ENCODE measurements at places on chromosomes 16 and 17.

DNA sequence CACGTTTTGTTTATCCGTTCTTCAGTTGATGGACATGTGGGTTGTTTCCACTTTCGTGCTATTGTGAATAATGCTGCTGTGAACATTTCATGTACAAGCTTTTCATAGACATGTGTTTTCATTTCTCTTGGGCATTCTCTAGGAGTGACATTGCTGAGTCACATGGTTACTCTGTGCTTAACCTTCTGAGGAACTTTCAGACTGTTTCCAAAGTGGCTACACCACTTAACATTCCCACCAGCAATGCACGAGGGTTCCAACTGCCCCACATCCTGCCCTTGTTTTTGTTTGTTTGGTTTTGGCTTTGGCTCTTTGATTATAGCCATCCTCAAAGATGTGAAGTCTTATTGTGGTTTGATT, 14.2 kb upstream of the PEMT start:
- no peak for DNase-seq

DNA sequence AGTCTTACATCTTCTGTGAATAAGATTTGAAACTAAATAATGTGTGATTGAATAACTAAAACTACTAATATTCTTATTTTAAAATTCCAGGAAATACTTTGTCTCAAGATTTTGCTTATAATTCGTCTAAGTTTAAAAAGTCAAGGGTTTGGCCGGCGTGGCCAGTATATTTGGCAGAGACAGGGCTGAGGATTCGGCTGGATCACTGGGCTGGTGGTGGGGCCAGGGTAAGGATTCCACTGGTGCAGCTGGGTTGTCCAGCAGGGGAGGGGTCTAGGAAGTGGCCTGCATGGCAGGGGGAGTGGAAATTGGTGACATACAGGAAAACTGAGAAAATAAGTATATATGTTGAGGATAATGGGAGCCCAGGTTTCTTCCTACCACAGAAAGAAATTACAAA, 75.7 kb downstream of the MYO1D start:
- no peak for DNase-seq

- DNase-seq, result no peak
Measured at GRCh38 chr16:89693289-89693731, 6.8 kb downstream of the CDK10 start.

DNA sequence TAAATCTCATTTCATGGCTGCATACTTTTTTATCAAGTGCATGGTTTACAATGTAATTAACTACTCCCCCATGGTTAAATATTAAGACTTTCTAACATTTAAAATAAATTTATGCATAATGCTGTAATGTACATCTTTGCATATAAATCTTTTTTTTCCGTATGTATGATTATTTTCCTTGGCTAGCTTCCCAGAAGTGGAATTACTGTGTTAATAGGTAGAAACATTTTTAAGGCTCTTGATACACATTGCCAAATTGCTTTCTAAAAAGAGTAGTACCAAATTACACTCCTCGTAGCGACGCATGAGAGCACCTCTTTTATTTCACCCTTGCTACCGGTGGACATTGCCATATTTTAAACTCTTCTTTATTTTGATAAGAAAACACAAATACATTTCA, 141.1 kb downstream of the DNAH9 start:
- DNase-seq, result no peak

DNA sequence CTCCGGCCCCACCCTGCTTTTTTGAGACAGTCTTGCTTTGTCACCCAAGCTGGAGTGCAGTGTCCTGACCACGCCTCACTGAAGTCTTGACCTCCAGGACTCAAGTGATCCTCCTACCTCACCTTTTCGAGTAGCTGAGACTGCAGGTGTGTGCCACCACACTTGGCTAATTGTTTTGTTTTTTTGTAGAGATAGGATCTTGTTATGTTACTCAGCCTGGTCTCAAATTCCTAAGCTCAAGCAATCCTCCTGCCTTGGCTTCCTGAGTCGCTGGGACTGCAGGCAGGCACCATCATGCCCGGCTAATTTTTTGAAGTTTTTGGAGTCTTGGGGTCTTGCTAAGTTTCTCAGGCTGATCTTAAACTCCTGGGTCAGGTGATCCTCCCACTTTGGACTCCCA, 206.7 kb downstream of the SHISA9 start:
- DNase-seq, result no peak

DNA sequence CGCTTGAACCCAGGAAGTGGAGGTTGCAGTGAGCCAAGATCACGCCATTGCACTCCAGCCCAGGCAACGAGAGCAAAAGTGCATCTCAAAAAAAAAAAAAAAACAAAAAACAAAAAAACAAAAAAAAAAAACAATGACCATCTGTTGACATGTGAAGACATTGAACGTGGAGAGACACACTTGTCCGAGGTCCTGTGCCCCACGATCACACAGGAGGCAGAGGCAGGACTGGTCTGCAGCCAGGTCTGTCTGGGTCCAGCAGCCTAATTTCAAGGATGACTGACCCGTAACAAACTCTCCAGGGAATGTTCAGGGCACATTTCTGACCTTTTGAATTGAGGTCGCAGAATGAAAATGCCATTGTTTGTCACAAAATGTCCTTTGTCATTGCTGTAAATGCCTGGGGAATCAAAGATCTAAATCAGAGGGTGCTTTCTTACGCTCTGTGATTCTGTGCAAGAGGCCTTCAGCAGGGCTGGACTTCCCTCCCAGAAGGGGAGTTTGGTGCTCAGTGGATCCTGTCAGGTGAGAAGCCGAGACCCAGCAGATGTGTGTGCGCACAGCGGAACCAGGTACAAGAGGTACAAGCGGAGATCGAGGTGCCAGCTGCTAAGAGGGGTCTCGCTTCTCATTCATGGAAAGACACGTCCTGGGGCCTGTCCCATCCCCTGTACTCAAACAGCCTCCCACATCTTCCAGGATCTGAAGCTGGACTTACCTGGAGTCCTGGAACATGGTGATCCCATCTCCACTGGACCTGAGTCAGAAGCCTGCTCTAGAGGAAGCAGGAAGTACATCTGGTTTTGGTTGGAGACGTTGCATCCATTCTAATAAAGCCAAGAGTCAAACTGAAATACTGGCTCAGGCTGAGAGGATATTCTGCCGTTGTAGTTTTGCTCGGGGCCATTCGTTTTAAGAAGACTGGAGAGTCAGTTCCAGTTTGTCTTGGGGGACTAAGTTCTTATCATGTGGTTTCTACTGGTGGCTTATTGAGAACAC, 95.8 kb downstream of the IRF8 start:
- DNase-seq, result no peak

- DNase-seq, result no peak
Measured at GRCh38 chr17:65953316-65954147, 238.4 kb downstream of the CEP112 start.

GRCh38 chr17:57744195-57745170, 616 bp downstream of the CCDC182 start:
- DNase-seq, result no peak

DNA sequence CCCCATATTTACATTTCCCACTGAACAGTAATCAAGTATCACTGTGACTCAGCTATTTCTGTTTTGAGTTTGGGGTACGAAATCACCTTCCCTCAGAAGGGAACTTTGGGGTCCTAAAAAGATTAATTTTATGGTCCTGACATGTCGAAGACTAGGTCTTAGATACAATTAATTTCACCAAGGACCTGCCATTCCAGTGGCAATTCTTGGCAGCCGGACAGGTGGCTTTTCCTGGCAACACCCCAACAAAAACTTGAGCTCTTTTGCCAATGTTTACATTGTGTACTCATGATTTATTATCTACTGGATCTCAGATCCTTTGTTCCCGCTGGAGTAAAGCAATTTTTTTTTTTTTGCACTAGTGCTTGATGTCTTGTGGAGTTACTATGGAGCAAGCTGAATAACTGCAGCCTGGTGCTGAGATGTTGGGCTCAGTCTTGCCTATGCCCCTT, 14.4 kb downstream of the SLFN5 start:
- no peak for DNase-seq

- no peak for DNase-seq
Measured at GRCh38 chr17:36824678-36825101, 112.6 kb upstream of the LHX1 start.

GRCh38 chr16:49799172-49799571, 56.7 kb downstream of the ZNF423 start:
- no peak for DNase-seq

DNA sequence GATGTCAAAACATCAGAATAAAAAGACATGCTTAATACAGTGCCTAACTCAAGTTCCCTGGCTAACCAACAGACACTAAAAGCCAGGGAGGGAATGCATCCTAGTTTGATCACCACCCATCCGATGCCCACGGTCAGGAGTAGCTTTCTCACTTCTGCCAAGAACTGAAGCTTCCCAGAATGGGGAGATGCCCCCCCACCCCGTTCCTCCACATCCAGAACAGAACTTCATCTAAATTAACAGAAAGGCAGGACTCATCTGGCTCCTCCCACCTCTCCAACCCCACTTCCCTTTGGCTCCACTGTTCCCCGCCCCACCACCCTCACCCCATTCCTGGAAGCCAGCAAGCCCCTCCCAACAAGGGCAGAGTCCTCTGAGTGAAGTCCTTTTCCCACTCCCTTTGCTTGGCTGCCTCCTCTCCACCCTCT, 33.7 kb downstream of the GDE1 start:
- DNase-seq, result no peak

GRCh38 chr17:4241535-4241934, 22.2 kb downstream of the ANKFY1 start:
- DNase-seq, result no peak

DNA sequence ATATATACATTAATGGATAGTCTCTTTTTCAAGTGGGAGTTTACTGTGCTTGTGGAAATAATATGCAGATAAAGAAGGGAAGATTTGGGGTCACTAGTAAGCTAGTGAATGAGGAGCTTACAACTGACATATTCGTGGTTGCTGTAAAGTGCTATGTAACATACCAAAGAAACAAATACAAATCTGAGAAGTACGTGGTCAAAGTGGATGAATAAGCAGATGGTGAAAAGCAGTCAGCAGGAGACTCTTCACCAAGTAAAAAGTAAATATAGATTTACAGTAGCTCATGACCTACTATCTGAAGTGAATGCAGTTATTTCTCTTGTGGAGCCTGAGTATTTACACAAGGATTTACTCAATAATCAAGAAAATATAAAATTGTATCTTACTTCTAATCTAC, 136.6 kb upstream of the ELAC2 start:
- no peak for DNase-seq

GRCh38 chr17:58686980-58687379, 4.9 kb downstream of the TEX14 start:
- DNase-seq, result no peak

DNA sequence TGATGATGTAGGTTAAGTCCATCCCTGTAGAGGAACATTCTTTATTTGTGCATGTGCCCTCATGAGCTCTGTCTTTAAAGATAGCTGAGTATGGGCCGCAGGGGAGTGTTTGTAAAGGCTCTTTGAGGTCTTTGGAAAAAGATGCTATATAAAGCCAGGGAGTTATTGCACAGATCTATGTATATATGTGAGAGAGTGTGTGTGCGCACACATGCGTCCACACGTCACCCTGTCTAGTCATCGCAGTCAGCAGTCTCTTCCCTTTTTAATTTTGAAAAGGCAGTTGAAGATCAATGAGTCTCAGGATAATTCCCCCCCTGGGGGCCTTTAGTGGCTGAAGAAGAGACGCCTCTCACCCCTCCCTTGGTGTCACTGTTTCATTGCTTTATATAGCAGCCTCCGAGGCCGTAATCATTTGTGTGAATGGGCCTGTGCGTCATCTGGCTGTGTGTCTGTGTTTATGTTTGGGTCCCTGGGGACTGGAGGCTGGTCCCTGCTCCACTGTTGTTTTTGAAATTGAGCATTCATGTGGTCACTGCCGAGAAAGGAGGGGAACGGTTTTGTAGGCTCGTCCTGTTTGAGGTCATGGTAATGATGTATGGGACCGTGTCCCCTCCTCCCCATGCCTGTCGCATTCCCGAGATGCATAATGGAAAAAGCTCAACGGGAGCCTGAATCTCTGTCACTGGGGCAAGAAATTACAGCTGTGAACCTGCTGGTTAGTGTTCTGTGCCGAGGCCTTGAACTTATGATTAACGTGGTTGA, 143.9 kb downstream of the SNX29 start:
- DNase-seq, result no peak

DNA sequence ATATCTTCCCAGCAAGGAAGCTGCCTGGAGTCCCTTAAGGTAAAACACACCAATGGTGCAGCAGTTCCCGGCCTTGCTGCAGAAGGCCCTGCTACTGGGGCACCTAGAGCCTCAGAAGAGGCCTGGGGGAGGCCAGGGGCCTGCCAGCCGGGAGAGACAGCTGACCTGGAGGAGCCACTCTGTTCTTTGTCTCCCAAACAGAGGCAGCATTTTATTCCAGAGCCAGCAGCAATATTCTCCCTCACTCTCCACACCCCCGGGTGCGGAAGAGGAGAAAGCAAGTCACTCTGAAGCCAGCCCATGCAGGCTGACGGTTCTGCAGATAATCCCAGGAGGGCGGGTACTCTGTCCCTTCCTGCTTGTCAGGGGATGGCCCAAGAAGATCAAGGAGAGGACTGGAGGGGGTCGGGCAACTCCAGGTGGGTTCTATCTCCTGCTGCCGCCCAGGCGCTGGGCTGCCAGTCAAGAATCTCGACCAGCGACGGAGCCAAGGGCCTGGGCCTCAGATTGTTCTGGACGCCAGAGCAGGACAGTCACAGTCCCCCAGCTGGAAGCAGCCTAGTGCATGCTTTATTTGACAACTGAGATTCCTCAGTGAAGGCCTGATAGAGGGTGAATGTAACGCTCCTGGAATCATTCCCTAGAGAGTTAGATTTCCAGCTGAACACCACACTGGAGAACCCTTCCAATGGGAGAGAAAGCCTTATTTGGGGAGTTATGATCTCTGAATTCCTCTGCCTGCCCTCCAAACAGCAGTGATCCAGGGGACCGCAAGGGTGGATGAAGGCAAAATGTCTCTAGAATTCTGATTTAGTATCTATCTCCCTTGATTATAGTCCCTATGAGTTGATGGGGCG, 1.1 kb upstream of the KIFC3 start:
- no peak for DNase-seq

DNA sequence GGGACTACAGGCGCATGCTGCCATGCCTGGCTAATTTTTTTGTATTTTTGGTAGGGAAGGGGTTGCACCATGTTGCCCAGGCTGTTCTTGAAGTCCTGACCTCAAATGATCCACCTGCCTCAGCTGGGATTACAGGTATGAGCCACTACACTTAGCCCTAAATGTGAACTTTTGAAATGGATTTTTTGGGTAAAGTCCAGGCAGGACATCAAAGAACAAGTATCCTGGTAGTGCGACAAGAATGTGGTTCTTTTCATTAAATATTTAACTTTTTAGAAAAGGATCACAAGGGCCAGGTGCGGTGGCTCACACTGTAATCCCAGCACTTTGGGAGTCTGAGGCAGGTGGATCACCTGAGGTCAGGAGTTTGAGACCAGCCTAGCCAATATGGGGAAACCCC, 15.3 kb upstream of the NBR1 start:
- DNase-seq, result no peak

GRCh38 chr17:59611503-59611902, 8.2 kb upstream of the CLTC start:
- no peak for DNase-seq
